ENCODE measurements at places on chromosomes 2 and 18.
A peak's percentile ranks its signal among the peaks of the same experiment; 100 is the strongest.

GRCh38 chr2:21427606-21428005 is 303.8 kb downstream of the TDRD15 start:
- DNase-seq = no peak

DNA sequence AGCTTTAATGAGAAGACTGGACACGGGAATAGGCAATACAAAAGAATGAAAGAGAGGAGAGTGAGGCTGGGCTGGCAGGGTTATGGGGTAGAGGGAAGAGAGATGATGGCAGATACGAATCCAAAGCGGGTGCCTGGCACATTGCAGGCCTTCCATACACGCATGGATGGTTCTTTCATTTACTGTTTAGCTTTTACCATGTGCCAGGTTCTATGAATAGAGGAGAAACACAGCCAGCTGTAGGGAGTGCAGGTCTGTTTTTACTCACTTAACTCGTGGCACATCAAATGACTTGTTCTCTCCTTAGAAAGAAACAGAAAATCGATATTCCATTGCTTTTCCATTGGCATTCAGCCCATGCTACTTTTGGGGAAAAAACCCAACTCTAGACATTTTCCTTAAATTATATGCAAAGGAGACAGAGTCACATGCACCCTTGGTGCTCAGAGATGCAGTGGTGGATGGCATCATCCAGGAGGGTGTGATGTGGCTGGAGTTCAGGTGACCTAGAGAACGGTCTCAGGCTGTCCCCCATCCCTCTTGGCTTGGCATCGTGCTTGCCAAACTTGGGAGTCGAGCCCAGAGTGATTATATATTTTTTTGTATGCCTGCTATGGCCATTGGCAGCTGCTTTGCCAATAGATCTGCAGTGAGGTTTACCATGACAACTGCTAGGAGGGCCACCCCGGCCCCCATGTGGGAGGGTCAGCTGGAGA is 6.2 kb downstream of the LTBP1 start:
- DNase-seq = no peak

DNA sequence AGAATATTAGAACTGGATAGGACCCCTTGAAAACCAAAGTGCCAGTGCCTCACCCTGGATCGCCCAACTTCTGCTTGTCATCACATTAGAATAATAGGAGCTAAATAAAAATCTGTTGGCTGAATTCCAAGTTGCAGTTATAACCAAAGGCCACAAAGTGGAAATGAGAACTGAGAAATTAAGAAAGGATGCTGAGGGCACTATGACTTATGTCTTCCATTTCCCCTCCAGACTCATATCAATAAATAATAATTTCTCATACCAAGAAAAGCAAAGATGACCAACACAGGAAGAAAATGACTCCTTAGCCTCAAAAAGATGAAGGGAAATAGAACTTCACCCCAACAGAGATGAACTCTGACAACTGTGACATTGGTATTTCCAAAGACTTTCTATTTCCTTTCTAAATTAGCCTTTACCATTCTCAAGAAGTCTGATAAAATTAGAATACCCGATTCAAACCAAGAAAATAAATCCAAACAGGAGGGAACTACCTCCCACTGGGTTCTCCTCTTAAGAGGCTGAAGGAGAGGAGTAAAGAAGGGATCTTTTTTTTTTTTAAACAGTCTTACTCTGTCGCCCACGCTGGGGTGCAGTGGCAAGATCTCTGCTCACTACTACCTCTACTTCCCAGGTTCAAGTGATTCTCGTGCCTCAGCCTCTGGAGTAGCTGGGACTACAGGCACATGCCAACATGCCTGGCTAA is 46.5 kb upstream of the EPG5 start:
- DNase-seq = no peak

- no peak for DNase-seq
Measured at GRCh38 chr2:171244970-171245782, 84.5 kb upstream of the TLK1 start.

- no peak for DNase-seq
Measured at GRCh38 chr2:111186121-111186715, 65.5 kb downstream of the BCL2L11 start.

DNA sequence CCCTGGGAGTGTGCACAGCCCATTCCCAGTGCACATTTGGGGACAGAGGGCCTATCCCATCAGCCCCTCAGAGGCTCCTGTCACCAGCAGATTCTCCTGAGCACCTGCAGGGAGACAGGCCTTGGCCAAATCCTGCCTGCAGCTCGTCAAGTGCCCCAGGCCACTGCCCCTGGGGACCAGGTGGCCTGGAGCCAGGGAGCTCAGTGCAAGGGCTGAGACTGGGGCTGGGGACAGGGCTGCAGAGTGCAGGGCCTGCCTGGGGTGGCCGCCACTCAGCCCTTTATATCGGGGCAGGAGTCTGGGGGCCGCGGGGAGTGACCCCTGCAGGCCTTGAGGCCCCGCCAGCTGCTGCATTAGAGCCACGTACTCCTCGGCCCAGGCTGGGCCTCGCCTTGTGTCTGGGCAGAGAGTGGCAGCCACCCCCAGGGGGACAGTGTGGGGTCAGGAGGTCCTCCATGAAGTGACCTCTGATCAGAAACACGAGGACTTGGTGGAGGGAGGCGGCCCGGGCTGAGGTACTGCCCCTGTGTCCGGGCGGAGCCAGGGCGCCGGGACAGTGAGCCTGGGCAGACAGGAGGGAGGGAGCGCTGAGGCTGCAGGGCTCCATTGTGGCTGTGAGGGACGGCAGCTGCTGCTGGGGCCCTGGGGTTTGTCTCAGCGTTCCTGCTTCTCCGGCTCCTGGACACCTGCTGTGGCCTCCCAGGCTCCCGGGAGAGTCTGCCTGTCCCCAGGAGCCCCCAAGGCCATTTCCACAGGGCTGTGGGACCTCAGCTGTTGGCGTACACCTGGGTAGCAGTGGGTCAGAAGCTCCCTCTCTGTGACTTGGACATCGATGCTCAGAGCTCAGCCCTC is 24.2 kb downstream of the GPC1 start:
- DNase-seq = peak; percentile 7

DNA sequence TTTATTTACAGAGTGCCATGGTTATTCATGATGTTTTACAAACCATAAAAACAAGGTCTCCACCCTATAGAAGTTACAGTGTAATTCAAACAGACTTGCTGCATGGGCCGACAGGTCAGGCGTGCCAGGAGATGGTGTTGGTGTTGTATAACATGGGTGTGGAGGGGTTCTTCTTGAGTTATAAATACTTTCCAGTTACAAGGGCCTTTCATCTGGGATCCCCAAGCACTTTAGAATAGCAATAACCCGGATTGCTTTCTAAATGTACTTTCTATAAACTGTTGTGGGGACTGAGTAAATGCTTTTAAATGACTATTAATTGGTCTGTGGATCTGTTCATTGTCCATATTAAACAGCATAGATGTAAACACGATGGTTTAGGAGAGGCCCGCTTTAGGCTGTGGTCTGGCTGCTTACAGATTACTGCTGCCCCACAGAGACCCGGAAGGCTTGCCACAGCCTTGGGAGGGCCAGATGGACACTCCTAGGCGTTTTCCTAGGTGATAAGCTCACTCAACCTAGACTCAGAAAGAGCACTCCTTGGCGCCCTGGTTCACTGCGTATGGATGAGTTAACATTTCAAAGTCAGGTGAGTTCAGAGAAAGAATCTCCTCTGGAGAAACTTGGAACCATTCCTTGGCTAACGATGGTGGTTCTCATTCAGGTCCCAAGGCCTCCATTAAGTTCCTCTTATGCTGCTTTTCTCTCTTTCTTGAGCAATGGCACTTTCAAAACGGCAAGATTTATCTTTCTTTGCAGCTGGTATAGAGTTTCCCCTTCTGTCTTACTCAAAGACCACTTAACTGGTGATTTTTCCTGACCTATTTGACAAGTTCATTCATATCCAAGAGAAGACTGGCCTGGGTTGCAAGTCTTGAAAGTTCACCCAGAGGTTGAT is 3.6 kb upstream of the KIAA2012 start:
- DNase-seq = no peak

DNA sequence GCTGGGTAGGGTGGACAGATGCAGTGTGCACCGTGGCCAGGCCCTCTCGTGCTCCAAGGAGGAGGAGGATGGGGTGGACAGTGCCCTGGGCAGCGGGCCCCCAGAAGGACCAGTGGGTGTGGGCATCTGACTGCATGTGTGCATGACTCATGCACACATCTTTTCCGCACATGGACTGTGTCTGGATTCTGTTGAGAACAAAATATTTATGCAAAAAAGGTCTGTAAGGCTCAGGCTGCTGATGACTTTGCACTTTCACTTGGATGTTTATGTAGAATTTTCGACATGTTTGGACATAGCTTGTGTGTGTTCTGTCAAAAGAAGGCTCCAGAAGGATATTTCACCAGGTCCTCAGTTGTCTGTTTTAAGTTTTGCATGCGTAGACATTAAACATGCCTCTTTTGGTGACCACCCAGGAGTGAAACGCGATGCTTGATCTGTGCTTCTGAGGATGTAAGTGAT is 45.6 kb downstream of the MTCL1 start:
- DNase-seq = no peak

- no peak for DNase-seq
Measured at GRCh38 chr2:64551851-64552250, 27.7 kb downstream of the AFTPH start.
